NCI-H345 (cell line): ENCODE measurements at places on chromosomes 1 and 21.
A peak's percentile ranks its signal among the peaks of the same experiment; 100 is the strongest.

- no peak for DNase-seq
Measured at GRCh38 chr1:70948396-70949017, 99.1 kb downstream of the PTGER3 start.

- DNase-seq = no peak
Measured at GRCh38 chr1:172775606-172776005, 116.7 kb downstream of the FASLG start.

DNA sequence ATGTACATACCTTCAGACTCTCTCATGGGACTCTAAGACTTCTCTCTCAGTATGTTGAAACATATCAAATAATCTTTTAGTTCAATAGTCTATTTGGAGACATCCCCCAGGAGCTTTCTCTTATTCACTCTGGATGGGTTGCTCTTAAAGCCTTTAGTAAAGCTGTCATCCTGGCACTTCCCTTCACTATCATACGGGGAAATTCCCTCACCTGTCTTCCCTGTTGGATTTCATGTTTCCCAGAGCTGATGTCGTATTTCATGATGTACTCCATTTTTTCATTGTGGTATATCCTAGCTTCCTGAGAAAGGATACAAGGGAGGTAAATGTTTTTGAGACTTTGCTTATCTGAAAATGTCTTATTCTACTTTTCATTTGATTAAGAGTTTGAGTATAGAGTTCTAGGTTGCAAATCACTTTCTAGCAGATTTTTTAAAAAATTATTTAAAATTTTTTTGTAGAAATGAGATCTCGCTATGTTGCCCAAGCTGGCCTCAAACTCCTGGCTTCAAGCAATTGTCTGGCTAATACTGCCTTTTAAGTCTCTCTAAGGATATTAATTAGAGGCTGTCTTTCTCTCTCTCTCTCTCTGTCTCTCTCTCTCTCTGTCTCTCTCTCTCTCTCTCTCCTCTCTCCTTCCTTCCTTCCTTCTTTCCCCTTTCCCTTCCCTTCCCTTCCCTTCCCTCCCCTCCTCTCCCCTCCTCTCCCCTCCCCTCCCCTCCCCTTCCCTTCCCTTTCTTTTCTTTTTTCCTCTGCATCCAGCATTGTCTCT, 17.0 kb upstream of the MACF1 start:
- no peak for DNase-seq

- no peak for DNase-seq
Measured at GRCh38 chr1:51784997-51785421, 93.5 kb downstream of the NRDC start.

GRCh38 chr1:173663159-173663558, 6.5 kb downstream of the ANKRD45 start:
- DNase-seq = no peak

GRCh38 chr1:212623603-212624002, 15.0 kb downstream of the ATF3 start:
- no peak for DNase-seq

GRCh38 chr1:29245876-29246275, 9.6 kb downstream of the PTPRU start:
- DNase-seq = peak; percentile 23

DNA sequence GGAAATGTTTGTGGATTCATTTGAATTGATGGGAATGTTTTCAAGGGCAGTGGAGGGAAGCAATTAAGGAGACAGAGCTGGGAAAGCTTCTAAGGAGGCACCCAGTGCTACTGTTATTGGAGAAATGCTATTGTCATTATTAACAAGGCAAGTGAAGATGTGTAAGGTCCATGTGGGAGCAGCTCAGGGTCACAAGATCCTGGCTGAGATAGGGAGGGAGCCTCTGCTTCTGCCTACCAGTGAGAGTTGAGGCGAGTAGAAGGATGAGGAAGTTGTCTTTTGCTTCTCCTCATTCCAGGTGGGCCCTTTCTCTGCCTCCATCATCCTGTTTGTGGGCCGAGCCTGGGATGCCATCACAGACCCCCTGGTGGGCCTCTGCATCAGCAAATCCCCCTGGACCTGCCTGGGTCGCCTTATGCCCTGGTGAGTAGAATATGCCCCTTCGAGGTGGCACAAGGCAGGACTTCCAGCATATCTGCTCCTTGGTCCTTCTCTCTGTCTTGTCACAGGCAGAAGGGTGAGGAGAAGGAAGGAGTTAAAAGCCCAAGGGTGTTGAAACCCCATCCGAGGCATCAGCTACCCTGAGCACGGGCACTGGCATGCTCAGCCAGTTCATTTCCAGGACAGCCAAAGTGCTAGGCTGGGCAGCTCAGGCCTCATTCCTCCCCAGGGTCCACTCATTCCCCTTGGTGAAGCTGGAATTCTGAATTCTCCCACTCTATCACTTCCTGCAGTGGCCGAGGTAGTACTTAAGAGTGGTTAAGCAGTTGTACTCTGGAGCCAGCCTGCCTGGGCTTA, 3.7 kb downstream of the MFSD2A start:
- DNase-seq = no peak

DNA sequence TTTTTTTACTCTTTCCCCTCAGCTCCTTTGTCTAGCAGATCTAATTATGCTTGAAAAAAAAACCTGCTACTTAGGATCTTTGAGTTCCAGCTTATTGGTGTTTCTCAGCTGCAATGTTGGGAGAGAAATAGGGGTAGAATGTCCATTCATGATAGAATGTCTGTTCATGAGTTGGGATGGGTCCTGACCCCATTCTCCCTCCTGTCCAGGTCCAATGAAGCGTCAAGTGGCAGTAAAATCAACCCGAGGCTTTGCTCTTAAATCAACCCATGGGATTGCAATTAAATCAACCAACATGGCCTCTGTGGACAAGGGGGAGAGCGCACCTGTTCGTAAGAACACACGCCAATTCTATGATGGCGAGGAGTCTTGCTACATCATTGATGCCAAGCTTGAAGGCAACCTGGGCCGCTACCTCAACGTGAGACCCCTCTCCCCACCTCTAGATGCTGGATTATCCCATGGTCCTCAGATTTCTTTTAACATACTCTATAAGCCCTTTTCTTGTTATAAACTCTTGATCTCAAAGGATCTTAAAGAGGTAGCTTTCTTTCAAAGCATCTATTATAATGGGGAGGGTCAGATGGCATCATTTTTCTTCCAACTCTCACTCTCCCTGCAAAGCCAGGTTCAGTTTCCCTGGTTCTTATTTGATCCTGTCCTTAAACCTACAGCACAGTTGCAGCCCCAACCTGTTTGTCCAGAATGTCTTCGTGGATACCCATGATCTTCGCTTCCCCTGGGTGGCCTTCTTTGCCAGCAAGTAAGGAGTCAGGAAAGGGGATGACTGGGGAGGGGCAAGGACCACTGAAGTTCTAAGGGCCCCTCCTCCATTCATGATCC, 11.1 kb downstream of the CERS2 start:
- no peak for DNase-seq

- DNase-seq = no peak
Measured at GRCh38 chr1:31748365-31748764, 15.8 kb downstream of the ADGRB2 start.

DNA sequence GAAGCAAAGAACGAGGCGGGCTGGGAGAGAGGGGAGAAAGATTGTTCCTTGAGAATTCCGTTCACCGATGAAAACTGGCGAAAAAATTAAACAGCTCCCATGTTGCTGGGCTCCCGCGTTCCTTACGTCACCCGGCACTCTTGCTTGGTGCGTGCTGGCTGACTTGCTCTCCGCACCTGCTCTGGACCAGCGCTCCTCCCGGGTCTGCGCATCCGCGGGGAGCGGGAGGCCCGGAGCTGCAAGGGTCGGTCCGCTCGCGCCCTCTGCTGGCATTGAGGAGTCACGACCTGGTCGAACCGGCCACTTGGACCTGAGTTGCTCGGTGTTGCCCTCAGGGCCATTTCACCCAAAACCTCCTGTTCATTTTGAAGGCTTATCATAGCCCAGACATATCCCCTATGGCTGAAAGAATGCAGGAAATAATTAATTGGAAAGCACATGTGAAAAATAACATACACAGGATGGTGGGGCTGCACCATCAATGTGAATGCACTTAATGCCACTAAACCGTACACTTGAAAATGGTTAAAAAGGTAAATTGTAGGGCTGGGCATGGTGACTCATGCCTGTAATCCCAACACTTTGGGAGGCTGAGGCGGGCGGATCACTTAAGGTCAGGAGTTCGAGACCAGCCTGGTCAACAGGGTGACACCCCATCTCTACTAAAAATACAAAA, 98.9 kb upstream of the BACE2 start:
- peak; percentile 97 for DNase-seq

- DNase-seq = no peak
Measured at GRCh38 chr1:64895500-64895899, 70.8 kb downstream of the JAK1 start.

DNA sequence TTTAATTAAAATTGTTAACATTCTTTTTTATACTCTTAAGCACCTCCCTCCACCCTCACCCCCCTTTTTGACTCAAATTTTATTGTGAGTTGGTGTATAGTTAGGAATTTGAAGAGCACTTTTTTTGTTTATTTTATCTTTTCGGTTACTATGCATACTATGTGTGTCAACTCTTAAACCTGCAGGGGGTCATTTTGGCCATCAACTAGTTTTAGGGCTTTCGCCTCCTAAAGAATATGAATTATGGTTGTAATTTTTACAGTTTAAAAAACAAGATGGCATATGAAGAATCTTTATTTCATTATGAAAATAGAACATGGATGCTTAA, 9.7 kb downstream of the BACH1 start:
- DNase-seq = no peak

GRCh38 chr1:113147073-113147625, 74.2 kb downstream of the LRIG2 start:
- DNase-seq = no peak

DNA sequence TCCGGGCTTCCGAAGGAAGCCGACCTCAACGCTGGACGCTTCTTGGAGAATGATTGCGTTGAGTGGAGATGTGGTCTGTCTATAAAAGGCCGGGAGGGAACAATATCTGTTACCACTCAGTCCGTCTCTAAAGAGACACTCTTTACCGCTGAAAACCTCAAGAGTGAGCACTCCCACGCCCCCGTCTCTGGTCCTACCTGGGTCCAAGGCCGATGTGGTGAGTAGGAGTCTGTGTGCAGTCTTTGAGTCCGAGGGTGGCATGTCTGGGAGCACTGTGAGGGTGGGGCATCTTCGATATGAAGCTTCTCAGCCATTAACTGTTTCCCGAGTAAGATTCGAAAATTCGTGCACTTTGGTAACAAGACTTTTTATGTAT, 576 bp downstream of the ZFP69 start:
- DNase-seq = peak; percentile 28

GRCh38 chr21:43203591-43203990, 34.8 kb downstream of the CRYAA start:
- DNase-seq = no peak

- DNase-seq = no peak
Measured at GRCh38 chr1:28010969-28011368, 51.2 kb downstream of the XKR8 start.

DNA sequence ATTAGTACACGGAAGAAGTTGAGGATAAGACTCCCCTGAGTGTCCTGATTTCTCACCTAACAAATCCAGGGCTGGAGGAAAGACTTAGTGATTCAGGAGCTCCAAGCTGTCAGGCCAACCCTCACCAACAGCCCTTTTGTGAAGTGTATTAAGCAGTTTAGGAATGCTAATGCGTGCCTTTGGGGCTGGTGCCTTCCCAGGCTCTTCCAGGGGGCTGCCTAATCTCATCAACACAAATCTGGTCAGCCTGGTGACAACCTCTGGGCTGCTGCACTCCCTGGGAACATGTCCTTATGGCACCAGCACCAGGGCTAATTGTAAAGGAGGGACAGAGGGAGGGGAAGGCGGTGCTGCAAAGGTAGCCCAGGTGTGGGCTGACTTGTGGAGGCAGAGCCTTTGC, 15.5 kb downstream of the CSMD2 start:
- no peak for DNase-seq

GRCh38 chr1:201582705-201583442, 43.9 kb downstream of the NAV1 start:
- peak; percentile 81 for DNase-seq

GRCh38 chr1:30335389-30335996, 387.9 kb downstream of the MATN1 start:
- no peak for DNase-seq

DNA sequence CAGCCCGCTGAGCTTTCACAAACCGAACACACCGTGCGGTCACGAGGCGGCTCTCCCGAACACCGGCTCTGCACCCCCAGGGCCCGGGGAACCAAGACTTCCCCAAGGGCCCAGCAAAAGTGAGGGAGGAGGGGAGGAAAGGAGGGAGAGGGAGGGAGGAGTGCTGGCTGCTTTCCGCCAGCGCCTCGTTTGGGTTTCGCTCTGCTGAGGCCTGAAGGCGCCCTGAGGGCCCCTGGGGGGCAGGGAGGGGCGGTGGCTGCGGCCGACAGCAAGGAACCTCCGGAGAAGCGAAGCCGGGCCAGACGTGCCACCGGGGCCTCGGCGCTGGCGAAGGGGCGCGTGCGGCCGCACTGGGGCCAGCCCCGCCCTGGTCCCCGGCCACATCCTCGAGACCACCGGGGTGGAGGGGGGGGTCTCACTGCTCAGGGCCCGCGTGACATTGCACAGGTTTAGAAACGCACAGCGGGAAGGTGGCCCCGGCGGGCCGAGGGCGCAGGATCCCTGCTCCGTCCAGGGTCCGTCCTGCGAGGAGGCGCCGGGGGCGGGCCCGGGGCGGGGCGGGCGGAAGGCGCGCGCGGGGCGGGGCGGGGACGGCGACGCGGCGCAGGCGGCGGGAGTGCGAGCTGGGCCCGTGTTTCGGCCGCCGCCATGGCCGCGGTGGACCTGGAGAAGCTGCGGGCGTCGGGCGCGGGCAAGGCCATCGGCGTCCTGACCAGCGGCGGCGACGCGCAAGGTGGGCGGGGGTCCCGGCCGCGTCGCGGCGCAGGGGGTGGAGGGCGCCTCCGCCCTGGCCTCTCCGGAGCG, at the start of gene PFKL:
PFKL (plus strand) TSS at position 596 of the 804 bp plus-strand sequence; CDS start at position 649, 53 bp downstream.
- peak; percentile 68 for DNase-seq

- no peak for DNase-seq
Measured at GRCh38 chr1:240598216-240599001, 13.5 kb downstream of the GREM2 start.

- DNase-seq = peak; percentile 7
Measured at GRCh38 chr1:75092141-75092540, 42.0 kb upstream of the LHX8 start.

- DNase-seq = peak; percentile 46
Measured at GRCh38 chr1:66539491-66539890, 5.5 kb downstream of the SGIP1 start.

DNA sequence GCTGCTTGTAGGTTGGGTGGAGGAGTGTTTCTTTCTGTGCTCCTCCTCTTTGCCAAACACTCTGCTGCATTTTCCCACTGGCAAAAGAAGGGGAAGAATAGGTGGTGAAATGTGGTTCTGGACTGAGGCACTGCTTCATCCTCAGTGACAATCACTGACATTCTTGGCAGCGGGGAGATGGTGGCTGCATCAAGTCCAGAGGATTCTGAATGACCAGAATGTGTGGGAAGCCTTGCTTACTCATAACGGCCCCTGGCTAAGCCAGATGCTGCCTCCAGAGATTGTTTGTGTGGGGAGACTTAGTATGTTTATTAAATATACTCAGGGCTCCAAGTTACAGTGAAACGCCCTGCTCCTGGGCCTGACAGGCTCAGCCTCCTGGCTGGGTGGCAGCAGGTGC, 160.3 kb downstream of the CACNA1E start:
- no peak for DNase-seq

GRCh38 chr1:2232916-2233438, 4.9 kb downstream of the SKI start:
- DNase-seq = no peak

GRCh38 chr1:109535481-109535880, 4.2 kb upstream of the GPR61 start:
- DNase-seq = no peak

GRCh38 chr1:163174524-163175437, 27.9 kb downstream of the RGS5 start:
- peak; percentile 58 for DNase-seq

GRCh38 chr1:1332774-1333480, 1.8 kb downstream of the TAS1R3 start:
- DNase-seq = no peak
